ENCODE measurements at places on chromosomes 13 and 19.

- no peak for DNase-seq
Observed at GRCh38 chr13:101453784-101454201, 1.3 kb downstream of the ITGBL1 start.

DNA sequence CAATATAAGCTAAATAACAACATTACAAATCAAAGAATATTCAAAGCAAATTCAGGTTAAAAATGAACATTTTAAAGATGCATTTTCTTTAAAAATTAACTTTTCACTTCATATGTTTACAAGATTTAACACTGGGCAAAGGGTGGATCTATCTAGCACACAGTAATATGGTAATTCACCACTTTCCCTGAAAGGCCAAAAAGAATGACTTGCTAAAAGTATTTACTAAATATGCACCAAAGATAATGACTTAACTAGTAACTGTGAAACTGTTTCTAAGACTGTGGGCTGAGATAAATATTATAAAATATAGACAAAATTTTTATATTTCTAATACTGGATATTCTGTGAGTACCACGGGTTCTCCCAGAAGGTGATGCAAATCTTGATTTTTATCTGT lies 4.5 kb upstream of the EEF1AKMT1 start:
- DNase-seq, result no peak

DNA sequence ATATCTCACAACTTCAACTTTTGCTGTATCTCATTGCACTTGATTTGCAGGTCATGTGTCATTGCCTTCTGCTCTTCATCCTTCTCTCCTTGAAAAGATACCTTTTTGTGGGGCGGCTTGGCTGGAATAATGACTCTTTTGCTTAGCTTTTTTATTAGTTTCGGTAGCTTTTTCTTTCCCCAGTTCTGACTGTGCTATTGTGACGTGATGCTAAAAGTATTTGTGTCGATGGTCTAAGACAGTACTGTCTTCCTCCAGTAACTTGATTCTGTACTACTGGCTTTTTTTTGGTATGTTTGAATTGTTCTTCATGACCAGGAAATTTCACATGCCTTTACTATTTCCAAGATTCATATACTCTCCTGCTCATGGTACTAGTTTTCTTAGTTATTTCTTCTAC lies 63.1 kb downstream of the SLITRK1 start:
- no peak for DNase-seq

GRCh38 chr19:50191216-50191615 lies 12.2 kb upstream of the MYH14 start:
- no peak for DNase-seq

DNA sequence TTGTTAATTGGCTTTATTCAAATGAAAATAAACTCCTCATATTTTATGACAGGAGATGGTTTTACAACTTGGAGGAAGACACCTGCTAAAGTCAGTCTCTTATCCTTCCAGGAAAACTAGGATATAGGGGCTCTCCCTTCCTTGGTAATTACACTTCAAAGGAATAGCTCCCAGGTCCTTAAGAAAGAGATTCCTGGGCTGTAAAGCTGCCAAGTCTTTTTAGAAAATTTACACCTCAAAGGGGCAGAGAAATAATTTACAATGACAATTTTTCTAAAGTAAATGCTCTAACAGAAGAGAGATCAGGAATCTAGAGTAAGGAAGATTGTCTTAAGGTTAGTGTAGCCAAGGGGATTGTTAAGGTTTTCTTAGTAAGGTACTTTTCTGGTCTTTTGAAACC lies 1359.0 kb downstream of the OLFM4 start:
- no peak for DNase-seq

DNA sequence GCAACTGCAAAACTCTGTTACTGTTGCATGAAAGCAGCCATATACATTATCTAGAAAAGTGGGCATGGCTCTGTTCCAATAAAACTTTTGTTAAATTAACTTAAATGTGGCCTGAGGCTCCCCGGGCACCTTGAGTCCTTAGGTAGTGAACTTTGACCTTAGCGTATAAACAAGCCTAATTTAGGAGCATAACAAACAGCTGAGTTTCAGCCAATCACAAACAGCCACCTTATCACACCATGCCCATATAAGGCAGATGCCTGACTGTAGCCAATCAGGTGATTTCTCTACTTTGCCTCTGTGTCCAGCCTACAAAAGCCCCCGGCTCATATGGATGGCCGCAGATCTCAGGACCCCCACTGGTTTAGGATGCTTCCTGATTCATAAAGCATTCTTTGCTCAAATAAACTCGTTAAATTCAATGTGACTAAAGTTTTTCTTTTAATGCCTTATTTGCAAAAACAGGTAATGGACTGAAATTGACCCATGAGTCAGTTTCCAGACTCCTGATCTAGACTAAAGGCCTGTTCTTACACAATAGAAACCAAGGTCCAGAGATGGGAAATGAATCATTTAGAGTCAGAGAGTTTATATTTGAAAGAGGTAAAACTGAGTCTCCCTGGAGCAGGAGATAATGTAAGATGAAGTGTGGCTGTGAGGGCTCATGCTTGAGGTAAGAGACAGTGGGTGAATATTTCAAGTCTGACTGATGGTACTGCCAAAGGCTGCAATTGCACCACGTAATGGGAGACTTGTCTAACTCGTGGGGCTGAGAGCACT lies 130.2 kb downstream of the FGF9 start:
- DNase-seq, result no peak

- DNase-seq, result no peak
Observed at GRCh38 chr13:111897846-111898215, 169.1 kb upstream of the SOX1 start.

- DNase-seq, result no peak
Observed at GRCh38 chr13:101283782-101284181, 132.5 kb downstream of the NALCN start.

DNA sequence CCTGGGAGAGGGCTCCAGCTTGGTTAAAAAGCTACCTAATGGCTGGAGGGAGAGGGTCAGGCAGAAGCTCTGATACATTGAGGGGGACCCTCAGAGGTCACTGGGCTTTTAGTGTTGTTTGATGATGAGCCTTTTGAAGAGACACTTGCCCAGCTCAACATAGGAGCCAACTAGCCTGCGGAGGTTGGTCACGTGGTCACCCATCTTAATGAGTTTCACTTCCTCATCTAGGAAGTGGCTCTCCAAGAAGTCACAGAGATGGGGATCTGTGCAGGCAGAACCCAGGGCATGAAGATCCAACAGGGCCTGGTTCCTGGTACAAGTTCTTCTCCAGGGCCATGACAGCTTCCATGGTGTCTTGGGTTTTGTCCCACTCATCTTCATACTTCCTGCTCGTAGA lies 33.4 kb downstream of the IPO5 start:
- DNase-seq, result no peak

DNA sequence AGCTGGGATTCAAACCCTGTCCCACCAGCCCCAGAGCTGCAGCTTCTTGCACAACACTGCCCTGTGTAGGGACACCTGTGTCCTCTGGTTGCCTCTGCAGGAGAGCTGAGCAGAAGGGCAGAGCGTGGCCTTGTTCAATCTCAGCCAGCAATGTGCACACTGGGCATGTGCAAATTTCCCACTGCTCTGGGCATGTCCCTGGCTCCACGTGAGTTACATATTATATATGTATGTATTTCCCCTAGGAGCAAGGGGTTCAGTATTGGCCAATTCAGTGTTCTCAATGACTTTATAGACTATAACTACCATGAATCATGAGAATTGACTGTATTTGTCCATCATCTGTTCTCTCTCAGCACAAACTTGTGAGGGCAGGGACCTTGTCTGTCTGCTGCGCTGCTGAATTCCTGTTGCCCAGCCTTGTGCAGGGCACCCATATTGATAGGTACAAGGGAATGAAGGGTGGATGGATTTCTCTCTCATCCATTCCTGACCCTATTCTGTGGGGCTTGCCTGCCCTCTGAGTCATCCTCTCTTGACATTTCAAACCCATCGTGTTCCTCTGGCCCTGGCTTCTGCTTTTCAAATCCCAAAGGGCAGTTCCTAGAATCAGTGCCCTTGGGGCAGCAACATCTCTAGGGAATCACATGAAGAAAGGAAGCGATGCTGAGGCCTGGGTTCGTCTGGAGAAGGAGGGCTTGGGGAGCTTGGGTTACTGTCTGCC lies 69.7 kb downstream of the ERICH6B start:
- no peak for DNase-seq

Measured in stimulated activated CD4-positive, alpha-beta T cell treated with anti-CD3 and anti-CD28 coated beads, TNF-alpha, amount 100 ng/mL, for 1 hour (primary cell).